ENCODE measurements at places on chromosomes 3 and 15.

- DNase-seq: no peak
Observed at GRCh38 chr3:153897842-153898241, 223.3 kb upstream of the ARHGEF26 start.

DNA sequence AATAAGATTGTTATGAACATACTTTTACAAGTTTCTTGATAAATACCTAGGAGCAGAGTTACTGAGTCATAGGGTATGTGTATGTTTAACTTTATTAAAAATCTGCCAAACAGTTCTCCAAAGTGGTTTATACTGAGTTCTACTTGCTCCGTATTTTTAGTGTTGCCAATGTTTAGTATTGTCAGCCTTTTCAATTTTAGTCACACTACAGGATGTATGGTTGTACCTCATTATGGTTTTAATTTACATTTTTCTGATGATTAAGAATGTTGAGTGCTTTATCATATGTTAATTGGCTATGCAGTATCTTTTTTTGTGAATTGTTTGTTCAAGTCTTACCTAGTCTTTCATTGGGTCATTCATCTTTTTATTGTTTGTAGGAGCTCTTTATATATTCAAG lies 4.3 kb downstream of the TMOD3 start:
- no peak for DNase-seq

DNA sequence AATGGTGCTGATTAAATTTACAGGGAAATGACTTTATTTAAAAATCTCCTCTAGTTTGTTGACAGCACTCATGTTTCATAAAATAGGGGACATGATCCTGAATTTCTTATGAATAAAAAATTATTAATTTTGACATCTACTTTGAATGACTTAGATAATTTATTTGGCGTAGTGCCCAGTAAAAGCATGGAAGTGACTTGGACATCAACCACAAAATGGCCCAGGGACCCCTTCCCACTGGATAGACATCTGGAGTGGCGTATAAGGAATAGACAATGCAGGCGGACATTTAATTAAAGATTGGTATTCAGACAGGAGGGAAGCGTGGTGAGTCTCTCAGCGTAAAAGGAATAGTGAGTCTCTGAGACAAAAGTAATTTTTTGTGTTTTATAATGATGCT lies 79.8 kb downstream of the ADAMTSL3 start:
- DNase-seq: no peak

DNA sequence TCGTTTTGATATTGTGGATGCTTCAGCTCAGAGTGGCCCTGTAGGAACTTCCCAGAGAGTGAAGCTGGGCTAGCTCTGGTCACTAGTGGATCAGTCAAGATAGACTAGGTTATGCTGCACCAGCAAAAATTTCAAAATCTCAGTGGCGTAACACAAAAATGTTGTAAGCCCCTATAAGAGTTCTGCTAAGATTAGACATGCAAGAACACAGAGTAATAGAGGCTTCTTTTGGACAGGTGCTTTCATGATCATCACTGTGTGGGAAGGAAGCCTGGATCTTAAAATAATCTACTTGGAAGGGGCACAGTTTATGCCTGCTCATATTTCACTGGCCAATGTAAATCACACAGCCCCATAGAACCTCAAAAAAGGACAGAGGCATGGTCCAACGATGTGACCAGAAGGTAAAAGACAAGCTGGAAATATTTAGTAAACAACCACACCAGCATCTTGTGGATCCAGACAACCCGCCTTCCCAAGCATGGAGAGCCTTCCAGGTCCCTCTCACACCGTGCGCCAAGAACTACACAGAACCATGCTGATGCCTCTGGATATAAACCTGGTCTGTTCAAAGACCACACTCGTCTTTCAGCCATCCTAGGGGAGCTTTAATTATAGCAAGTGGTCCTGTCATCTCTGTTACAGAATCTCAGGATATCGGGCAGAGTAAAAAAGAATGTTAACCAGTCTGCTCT lies 554.3 kb downstream of the EPHB1 start:
- no peak for DNase-seq

GRCh38 chr3:134314588-134315285 lies 59.5 kb downstream of the AMOTL2 start:
- DNase-seq: no peak

GRCh38 chr3:137866933-137867332 lies 102.8 kb downstream of the SOX14 start:
- no peak for DNase-seq

- no peak for DNase-seq
Observed at GRCh38 chr15:49380912-49381311, 42.1 kb upstream of the FGF7 start.

GRCh38 chr15:101255051-101255395 lies 3.2 kb upstream of the CHSY1 start:
- DNase-seq: no peak

- DNase-seq: no peak
Observed at GRCh38 chr3:53328746-53329145, 18.6 kb downstream of the DCP1A start.

GRCh38 chr3:43872301-43872700 lies 181.6 kb downstream of the ABHD5 start:
- no peak for DNase-seq

GRCh38 chr3:45214061-45214680 lies 11.9 kb downstream of the TMEM158 start:
- no peak for DNase-seq

DNA sequence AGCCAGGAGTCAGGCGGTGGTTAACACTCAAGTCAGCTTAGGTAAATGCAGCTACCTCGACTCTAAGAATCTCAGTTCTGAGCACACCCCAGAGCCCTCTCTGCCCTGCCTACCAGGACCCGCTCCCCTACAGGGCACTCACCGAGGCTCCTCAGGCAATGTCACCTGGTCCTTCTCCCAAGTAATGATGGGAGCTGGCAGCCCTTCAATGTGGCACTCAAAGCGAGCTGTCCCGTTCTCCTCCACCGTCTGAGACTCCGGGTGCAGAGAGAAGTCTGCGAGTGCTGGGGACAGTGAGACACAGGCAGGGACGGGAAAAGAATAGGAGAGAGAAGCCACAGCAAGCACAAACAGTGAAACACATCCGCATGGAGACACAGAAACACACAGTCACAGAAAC lies 12.7 kb downstream of the IGDCC4 start:
- no peak for DNase-seq

DNA sequence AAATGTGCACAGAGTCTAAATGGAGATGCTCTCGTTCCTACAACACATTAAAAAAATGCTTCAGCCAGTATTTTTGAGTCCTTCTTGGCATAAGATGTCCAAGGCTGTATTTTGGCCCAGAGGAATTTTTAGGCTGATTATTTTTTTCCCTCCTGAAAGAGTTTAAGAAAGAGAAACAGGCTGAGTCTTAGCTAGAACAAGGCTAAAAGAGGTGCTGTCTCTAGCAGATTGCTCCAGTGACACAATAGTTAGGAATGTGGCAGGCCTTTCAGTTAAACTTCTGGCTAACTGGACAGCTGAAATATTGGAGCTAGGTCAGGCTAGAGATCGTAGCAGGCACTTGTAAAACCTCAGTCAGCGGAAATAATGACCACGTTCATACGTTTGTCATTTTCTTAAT lies 271.4 kb upstream of the RARB start:
- no peak for DNase-seq

DNA sequence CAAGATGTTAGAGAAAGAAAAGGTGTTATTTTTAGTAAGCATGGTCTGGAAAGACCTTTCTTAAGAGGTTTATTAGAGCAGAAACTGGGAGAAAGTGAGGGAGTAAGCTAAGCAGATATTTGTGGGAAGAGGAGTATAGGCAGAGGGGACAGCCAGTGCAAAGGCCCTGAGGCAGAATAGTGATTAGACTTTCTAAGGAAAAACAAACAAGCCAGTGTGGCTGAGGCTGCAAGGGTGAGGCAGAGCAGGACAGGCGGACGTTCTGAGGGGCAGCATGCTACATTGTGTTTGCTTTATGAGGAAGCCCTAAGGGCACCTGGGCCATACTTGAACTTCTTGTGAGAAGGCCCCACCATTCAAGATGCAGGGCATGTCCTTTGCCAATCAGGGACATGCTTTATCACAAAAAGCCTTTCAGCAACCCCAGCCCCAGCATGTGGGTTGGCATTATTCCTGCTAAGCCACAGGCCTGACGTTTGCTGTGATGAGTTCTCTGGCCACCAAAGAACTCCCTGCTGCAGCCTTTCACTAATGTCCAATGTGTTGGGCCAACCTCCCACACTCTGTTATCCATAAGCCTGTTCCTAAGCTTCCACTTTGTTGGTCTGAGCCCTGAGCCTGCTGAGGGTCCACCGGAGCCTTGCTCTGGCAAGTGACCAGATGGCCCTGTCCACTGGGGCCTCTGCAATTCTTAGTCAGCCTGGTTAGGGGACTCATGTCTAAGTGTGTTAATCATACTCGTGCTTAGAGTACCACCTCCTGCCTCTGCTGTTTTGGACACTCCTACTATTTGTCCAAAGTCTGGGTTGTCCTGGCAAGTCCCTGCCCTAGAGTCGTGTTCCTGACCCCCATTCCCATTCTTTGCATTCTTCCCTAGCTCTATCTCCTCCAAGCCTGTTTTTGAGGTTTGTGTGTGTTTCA lies 209.9 kb upstream of the CTNNB1 start:
- DNase-seq: no peak

GRCh38 chr3:133570139-133570936 lies 3.1 kb upstream of the CDV3 start:
- no peak for DNase-seq

- no peak for DNase-seq
Observed at GRCh38 chr3:14143271-14144225, 18.7 kb downstream of the TMEM43 start.

- no peak for DNase-seq
Observed at GRCh38 chr3:146507331-146508120, 36.9 kb downstream of the PLSCR1 start.

DNA sequence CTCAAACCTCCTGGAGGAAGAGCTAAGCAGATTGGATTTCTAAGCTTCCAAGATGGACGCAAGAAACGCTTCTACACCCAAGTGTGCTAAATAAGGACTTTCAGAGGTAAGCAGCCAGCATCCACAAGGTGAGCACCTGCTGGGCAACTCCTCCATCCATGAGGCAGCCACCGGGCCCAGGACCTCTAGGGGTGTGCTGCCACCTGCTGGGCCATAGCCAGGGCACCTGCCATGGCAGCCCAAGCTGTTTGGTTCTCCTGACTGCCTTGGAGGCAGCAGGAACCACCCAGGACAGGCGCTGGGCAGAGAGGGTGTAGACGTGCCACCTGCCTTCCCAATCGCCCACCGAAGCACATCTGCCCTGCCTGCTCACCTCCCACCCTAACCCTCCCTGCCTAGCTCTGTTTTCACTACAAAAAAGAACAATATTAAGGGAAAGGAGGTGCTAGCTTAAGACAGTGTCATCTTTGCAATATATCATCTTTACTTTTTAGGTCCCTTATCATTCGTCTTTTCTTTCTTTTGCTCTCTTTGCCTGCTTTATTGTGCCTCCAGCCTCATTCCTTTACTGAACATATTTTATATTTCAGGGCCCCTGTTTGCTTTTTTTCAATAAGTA lies 12.9 kb downstream of the C15orf62 start:
- DNase-seq: peak; percentile 81

DNA sequence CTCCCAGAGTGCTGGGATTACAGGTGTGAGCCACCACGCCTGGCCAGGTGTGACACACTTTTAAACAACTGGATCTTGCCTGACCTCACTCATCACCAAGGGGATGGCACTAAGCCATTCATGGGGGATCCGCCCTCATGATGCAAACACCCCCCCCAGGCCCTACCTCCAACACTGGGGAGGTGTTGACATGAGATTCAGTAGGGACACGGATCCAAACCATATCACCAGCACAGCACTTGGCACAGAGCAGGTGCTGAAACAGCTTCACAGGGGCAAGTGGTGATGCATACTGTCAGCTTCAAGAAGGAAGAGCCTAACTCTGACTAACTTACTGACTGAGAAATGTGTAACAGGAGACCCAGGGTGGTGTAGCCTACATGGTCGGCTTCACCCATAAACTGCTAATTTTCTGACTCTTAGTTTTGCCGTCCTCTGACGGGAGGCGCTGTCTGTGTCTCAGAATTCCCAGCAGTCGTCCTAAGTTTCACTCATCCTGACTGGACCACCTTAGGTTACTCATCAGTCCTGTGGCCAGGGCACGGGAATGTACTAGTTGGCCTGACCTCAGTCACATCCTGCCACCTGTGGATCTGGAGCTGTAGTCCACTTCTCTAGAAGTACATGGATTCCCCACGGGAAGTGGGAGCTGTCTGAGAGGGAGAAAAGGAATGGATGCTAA lies 81.9 kb upstream of the PLXNA1 start:
- no peak for DNase-seq

- DNase-seq: no peak
Observed at GRCh38 chr15:77292969-77293558, 126.8 kb downstream of the PEAK1 start.

DNA sequence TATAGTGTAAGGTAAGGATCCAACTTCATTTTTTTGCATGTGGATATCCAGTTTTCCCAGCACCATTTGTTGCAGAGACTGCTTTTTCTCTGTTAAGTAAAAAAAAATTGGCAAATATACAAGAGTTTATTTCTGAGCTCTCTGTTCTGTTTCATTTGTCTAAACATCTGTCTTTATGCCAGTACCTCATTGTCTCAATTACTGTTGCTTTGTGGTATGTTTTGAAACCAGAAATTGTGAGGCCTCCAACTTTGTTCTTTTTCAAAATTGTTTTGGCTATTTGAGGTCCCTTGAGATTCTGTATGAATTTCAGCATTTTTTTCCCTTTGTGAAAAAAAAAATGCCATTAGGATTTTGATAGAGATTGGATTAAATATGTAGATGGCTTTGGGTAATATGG lies 150.5 kb downstream of the MINAR1 start:
- no peak for DNase-seq

GRCh38 chr15:73927476-73928240 lies 1.4 kb downstream of the LOXL1 start:
- peak; percentile 74 for DNase-seq

DNA sequence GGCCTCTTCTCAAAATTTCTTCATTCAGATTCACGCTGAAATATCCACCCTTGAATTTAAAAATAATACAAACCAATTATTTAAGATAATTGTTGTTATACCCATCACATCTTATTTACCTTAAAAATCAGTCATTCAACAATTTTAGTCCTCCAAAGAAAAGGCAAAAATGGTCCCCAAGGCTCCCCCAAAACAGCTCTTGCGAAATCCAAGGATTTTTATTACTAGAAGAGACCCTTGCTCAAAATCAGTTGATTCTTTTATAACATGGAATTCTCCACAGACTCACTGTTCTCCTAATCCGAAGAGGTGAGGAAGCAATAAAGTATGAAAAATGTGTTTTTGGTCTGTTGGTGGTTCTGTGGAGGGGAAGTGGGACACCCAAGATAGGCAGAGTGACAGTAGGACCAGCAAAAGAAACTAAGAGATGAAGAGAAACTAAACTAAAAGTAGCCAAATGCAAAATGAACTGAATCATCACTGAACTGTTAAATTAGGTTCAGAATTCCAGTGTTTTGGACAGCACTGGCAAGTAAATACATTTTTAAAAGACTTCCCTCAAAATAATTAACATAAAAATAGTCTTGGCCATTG lies 19.1 kb upstream of the PLCH1 start:
- DNase-seq: no peak
